Temporal lobe (tissue), 4 donors: ENCODE measurements at places on chromosomes 11 and 22. TPM values are rescaled to one million over a fixed set of nuclear protein-coding genes. Genes with fewer than 3 reads are reported as not detected.

The TMEM123 gene
- total RNA-seq, result 93.9 TPM

The CRYBB3 gene
- total RNA-seq, result not detected

The C22orf31 gene
- not detected for total RNA-seq

The GVQW3 gene
- 19.9 TPM for total RNA-seq
